ENCODE measurements at places on chromosomes 2 and 18.

- no peak for DNase-seq
These were observed 157.0 kb downstream of the MGAT5 start for GRCh38 chr2:134410831-134411231.

- peak; percentile 99 for DNase-seq
These were observed 18.0 kb downstream of the MBP start for GRCh38 chr18:77114415-77115191.

DNA sequence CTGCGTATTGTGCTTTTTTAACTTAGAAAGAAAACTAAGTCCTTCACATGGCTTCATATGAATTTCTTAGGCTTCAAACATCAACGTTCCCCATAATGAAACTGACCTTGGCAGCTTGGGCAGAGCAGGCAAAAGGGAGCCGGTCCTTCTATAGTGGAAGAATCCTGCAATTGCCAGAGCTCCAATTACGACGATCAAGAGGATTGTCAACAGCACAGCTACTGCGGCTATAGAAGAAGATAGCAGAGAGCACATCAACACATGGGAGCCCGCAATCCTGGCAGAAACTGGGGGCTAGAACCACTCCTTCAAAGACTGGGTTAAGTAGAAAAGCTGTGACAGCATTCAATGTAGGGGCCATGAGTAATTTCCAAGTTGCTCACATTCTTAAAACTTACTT lies 69.8 kb downstream of the DHRS9 start:
- DNase-seq: no peak

DNA sequence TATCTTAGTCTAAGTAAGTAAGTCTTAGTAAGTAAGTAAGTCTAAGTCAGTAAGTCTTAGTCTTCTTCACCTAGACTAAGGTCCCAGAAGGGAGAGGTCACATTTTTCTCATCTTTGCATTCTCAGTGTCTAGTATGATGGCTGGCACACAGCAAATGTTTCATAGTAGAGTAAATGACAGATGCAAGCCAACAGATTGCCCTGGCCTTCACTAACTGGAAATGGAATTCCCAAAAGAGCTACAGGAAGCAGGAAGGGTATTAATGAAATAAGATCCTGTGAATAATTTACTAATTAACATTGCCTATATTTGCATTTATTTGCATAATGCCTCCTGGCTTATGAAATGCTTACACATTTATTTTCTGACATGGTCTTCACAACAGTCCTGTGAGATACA lies 221.6 kb downstream of the RAD51AP2 start:
- DNase-seq: no peak

GRCh38 chr2:72959995-72960981 lies 43.0 kb downstream of the EMX1 start:
- DNase-seq: no peak

GRCh38 chr2:83587309-83587708 lies 871.8 kb downstream of the SUCLG1 start:
- no peak for DNase-seq

DNA sequence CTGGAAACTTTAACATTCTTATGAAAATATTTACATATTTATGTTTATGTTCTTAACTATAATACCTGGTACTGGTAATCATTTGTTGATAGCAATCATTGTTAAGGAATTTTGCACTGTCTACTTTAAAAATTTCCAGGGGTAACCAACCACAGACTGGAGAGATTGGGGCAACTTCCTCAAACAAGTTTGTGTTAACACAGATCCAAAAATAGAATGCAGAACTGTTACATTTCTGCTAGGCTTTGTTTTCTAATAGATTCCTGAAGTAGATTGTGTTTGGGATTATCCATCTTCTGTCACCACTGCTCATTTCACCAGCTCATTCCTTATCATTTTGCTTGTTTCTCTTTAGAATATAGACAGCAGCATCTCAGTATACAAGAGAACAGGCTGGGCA lies 23.7 kb downstream of the RNF125 start:
- DNase-seq: peak; percentile 74

DNA sequence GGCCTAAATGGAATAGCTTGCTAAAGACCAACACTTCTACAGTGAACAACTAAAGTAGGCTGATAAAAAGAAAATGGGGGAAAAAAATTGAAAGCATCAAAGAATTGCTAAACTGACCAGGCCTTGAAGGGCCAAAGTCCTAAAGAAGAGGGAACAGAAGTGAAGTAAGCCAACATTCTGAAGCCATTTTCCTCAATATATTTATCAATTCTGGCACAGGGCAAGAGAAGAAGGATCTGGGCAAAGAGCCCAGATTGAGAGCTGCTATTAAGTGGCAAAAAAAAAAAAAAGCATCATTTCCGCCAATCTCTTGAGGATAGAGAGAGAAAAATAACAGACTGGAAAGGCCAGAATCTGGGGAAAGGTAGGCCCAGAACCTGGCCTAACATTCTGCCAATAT lies 25.7 kb downstream of the FANCL start:
- no peak for DNase-seq

DNA sequence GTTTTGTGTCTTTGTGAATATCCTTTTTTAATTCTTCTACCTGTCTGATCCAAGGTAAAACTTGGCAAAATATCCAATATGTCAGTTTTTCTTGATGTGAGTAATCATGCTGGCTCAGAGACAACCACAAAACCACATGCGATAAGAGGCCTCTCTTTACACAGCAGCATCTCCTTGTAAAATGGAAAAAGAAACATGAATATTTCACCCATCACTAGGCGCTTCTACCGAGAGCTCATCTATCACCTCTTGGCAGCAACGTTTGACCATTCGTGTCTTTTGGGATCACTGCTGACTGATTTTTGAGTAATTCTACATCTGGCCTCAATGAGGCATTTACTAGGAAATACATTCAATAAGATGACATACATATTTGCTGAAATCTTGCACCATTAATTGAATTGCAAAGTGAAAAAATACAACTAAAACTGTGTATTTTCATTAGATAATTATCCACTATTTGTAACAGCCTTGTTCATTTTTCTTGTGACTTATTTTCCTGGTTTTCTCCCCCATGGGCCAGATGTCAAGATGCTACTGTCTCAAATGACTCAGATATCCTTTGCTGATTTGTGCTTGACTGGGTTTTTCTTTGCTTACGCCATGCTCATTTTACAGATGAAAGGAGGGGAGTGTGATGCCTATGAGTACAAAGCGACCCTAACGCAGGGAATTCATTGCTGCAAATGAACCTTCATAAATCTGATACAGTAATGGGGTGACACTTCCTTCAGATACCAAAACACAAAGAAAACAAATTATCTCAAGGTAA lies 467.5 kb downstream of the FBXO15 start:
- no peak for DNase-seq

Measured in inflammatory macrophage treated with lipopolysaccharide for 4 hours (primary cell).